RKO (cell line): ENCODE measurements at places on chromosomes 1 and 21.

DNA sequence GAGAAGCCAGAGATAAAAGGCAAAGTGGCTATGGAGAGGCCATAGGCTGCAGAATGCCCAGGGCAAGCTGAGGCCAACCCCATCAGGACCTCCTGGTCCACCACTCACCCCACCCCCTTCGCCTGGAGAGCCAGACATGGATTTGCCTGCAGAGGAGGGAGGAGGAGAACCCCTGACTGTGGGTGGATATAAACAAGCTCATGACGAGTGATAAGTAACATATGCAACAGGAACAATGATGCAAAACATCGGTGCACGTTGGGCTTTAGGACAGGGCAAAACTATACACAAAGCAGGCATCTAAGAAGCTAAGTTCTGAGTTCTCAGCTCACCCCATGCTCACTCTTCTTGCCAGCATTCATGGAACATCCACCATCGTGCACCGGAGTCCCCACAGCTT, 150.3 kb downstream of the ETS2 start:
- no peak for DNase-seq

- no peak for DNase-seq
Observed at GRCh38 chr21:46005081-46005480, 23.5 kb downstream of the COL6A1 start.

DNA sequence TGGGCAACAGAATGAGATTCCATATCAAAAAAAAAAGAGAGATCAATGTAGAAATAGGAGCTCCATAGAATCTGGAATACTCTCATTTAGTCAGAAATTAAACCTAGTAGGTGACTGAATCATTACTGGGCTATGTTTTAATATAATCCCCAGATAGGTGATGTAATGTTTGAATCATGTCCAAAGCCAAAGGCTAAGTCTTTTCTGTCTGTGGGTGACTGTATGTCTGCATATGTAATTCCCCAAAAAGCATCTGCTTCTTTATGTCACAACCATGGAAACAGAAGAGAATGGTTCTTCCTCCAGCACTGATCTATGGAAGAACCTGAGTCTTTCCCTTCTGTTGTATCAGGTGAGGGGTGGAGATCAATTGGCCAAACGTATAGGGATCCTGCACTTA, 5.8 kb downstream of the LAMC2 start:
- peak; percentile 64 for DNase-seq

- DNase-seq = peak; percentile 95
Observed at GRCh38 chr21:41678924-41679318, 87.9 kb downstream of the RIPK4 start.

GRCh38 chr1:179807691-179808485, 64.8 kb downstream of the FAM163A start:
- peak; percentile 29 for DNase-seq

DNA sequence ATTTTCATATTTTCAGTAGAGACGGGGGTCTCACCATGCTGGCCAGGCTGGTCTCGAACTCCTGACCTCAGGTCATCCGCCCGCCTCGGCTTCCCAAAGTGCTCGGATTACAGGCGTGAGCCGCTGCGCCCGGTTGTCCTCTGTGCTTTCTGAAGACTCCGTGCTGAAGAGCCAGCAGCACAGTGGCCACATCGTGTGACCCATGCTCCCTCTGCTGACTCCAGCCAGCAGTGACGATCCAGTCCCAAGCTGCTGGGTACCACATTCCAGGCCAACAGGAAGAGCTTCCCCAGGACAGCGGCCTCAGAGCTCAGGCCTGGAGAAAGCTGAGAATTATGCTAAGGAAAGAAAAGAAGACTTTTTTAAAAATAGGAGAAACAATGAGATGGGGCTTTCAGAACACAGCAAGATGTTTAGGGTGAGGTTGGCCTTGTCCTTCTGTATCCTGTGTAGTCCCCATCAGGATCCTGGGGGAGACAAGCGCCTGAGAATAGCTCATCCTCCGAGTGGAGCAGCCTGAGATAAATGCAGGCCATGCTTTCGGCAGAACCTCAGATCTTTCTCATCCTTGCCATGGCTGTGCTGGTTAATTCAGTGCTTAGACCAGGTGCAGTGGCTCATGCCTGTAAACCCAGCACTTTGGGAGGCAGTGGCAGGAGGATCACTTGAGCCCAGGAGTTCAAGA, 207.1 kb downstream of the SLC35F3 start:
- DNase-seq = peak; percentile 16

DNA sequence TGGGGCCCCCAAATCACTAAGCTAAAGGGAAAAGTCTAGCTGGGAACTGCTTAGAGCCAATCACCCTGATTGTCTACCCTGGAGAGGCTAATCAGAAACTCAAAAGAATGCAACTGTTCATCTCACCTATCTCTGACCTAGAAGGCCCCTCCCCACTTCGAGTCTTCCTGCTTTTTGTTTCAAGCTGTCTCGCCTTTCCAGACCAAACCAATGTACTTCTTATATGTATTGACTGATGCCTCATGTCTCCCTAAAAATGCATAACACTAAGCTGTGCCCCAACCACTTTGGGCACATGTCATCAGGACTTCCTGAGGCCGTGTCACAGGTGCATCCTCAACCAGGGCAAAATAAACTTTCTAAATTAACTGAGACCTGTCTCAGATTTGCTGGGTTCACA, 209.5 kb downstream of the APP start:
- no peak for DNase-seq

GRCh38 chr1:31822766-31823165, 6.9 kb upstream of the SPOCD1 start:
- no peak for DNase-seq

DNA sequence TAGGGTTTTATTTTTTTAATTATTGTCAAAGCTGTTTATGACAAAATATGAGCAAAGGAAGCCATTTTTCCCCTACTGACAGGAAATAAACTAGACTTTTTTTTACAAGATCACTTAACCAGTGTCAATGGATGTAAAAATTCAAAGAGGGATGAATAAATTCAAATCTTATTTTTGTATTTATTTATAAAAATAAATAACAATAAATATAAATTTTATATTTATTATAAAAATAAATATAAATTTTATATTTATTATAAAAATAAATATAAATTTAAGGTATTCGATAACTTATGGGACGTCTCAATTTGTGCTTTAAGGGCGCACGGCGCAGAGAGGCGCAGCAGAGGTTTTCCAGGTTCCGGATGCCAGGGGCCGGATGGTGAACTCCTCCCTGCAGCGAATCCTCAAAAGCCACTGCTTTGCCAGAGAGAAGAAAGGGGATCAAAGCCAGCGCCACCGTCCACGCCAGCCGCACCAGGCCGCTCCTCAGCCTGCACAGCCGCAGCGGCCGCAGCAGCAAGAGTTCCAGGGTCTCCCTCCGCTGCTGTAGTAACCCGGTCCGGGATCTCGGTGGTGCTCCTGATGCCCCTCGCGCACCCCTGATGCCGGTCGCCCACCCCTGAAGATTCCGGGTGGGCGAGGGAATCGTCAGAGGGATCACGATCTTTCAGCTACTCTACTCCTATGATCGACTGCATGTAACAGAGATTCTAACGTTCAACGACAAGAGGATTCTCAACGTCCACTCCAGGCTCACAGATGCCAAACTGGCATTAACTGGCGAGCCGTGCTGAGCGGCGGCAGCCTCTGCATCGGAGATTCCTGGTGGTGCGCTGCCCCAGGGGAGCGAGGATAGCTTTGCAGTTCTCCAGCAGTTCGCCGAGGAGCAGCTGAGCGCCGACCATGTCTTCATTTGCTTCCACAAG, 28.5 kb upstream of the RLF start:
- DNase-seq = no peak

DNA sequence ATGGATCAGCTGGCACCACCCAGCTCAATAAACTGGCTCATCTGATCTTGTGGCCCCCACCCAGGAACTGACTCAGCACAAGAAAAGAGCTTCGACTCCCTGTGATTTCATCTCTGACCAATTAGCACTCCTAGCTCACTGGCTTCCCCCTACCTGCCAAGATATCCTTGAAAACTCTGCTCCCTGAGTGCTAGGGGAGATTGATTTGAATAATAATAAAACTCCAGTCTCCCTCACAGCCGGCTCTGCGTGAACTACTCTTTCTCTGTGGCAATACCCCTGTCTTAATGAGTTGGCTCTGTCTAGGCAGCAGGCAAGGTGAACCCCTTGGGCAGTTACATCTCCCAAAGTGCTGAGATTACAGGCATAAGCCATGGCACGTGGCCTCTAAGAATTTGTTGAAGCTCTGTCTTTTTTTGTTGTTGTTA, 11.8 kb upstream of the RHBDL2 start:
- no peak for DNase-seq

DNA sequence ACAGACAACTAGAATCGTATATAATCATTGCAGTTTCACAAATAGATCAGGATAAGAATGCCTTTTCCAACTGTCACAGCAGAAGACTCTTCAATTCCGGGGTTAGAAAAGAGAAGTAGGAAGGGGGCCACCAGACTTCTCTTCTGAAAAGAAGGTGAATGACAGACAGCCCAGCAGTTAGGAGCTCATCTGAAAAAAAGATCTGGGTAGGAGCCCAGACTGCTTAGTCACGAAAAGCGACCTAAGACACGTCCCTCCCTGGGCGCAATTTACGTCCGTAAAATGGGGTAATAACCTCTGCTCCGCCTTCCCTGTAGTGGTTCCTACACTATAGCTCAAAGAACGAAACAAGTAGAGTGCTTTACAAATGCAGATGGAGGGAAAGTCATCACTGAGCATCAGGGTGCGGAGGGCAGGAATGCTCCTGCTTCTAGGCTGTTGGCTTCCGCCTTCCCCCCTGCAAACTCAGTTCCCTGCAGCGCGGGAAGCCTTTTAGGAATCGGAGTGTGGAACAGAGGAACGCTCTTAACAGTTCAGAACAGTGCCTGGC, 582 bp downstream of the ORC1 start:
- peak; percentile 92 for DNase-seq

DNA sequence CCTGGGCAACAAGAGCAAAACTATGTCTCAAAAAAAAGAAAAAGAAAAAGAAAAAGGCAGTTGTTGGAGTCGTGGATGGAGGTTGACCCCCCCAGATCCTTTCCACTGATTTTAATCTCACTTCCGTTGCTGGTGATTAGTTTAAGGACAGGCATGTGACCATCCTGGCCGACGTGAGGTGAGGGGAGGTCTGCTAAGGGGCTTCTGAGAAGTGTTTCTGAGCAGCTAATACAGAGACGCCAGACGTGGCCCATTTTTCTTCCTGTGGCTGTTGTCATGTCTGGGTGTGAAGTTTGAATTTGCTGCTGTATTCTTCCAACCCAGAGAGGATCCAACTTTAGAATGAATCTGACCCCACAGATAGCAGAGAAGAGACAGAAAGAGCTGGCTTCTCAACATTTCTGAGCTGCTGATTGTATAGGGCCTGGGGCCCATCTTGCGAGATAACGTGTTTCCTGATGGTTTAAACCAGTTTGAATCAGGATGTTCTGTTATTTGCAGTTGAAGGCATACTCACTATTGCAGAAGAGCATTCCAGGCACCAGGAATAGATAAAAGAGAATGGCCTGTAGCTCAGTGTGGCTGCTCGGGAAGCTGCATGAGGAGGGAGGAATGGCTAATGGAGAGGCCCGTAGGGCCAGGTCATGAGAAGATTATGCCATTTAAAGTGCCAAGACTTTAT, 22.8 kb upstream of the SSBP3 start:
- no peak for DNase-seq

- DNase-seq = peak; percentile 67
Observed at GRCh38 chr1:207672522-207673130, 27.7 kb downstream of the CR1L start.

GRCh38 chr1:204313675-204314074, 46.1 kb downstream of the PLEKHA6 start:
- no peak for DNase-seq

GRCh38 chr21:34817821-34818661, 149.2 kb downstream of the CLIC6 start:
- no peak for DNase-seq

- DNase-seq = peak; percentile 64
Observed at GRCh38 chr1:153494976-153495535, 34.6 kb upstream of the S100A7 start.

- DNase-seq = no peak
Observed at GRCh38 chr1:42422737-42423136, 33.1 kb downstream of the ZMYND12 start.

DNA sequence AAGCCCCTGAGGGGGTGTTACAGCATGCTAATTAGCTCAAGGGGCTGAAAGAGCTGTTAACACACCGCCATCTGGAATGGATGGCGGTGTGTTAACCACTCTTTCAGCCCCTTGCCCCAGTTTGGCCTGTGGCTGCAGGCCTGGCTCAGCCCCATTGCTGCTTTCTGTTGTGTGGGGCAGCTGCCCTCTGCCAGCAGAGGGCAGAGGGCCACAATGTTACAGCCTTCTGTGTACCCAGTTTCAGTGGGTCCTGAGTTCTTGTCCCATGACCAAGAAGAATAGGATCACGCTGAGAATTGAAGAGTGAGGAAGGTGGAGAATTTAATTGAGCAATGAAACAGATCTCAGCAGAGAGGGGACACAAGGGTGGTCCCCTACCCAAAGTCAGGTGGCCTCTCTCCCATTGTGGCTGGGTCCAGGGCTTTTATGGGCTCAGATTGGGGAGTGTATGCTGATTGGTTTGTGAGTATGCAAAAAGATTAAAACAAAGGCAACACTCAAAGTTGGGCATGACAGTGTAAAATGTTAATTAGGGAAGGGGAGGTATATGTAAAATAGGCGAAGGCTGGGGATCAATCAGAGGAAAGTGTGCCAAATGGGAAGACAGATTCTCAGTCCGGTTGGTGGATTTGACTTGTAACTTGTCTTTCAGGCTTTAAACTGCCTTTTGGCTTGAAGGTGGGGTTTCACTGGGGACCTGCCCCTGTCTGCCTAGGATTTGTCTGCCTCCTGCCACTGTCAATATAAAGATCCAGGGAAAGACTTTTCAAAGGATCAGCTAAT, 142.2 kb downstream of the RABGAP1L start:
- no peak for DNase-seq

- DNase-seq = no peak
Observed at GRCh38 chr1:37400466-37401225, 73.7 kb upstream of the ZC3H12A start.

DNA sequence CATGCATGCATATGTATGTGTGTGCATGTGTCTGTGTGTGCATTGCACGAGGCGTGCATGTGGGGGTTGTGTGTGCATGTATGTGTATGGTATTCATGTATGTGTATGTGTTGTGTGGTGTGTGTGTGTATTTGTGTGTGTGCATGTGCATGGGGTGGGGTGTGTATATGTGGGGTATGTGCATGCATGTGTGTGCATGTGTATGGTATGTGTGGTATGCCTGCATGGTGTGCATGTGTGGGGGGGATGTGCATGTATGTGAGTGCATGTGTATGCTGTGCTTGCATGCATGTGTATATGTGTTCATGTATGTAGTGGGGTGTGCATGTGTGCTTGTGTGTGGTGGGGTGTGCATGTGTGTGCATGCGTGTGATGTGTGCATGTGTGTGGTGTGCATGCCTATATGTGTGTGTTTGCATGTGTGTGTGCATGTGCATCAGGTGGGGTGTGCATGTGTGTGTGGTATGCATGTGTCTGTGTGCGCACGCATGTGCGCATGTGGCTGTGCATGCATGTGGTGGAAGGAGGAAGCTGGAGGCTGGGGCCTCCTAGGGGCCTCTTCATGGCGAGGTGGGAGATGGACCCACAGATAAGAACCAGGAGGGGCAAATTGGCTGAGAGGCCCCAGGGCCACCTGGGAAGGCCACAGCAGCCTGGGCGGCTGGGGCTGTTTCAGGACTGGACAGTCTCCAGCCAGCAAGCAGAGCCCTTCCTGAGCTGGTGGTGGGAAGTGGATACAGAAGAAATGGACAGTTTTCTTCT, 35.9 kb upstream of the ARF1 start:
- DNase-seq = no peak
